ENCODE measurements at places on chromosomes 2 and 18.
A peak's percentile ranks its signal among the peaks of the same experiment; 100 is the strongest.

- H3K4me1 ChIP-seq = no peaks in the 10 kb centered on the region
- no peak for DNase-seq
- no peak overlapping the region for H3K4me3 ChIP-seq
- no peaks in the 10 kb centered on the region for H3K36me3 ChIP-seq
- H3K27ac ChIP-seq = no peak overlapping the region
These were observed 57.3 kb downstream of the NEDD4L start for GRCh38 chr18:58101291-58101794.

DNA sequence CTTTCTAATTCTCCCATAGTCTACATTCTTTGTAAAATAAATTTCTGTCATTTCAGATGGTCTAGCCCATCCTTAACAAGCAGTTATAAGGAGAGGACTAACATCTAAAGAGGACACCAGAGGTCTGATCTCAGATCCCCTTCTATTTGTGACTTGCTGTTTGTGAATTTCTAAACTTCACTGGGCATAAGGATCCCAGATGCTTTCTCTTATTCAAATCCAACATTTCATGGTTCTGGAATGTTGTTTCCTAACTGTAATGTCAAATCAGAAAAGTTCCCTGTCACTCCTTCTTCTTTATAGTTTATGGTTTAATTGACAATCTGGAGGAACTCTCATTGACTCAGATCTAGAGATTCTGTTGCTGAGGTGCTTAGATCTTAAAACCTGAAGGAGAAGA lies 430.2 kb downstream of the MEIS1 start:
- H3K27ac ChIP-seq = no peak overlapping the region
- no peaks in the 10 kb centered on the region for H3K27me3 ChIP-seq
- H3K36me3 ChIP-seq = no peaks in the 10 kb centered on the region
- no peaks in the 10 kb centered on the region for H3K4me1 ChIP-seq
- no peak overlapping the region for H3K4me3 ChIP-seq

GRCh38 chr2:197311421-197312033 lies 947 bp upstream of the ANKRD44 start:
- no peak for DNase-seq
- peak overlapping the region; percentile 71 for H3K27ac ChIP-seq
- peaks cover 6% of the 10 kb centered on the region for H3K4me1 ChIP-seq
- H3K36me3 ChIP-seq = no peaks in the 10 kb centered on the region

GRCh38 chr2:39858677-39859076 lies 79.6 kb upstream of the THUMPD2 start:
- no peaks in the 10 kb centered on the region for H3K27me3 ChIP-seq
- no peak overlapping the region for H3K27ac ChIP-seq
- H3K4me1 ChIP-seq = peaks cover 5% of the 10 kb centered on the region
- H3K4me3 ChIP-seq = no peak overlapping the region
- no peak for DNase-seq
- no peaks in the 10 kb centered on the region for H3K36me3 ChIP-seq

- H3K4me1 ChIP-seq = no peaks in the 10 kb centered on the region
- H3K4me3 ChIP-seq = no peak overlapping the region
These were observed 27.2 kb downstream of the IL1R2 start for GRCh38 chr2:102018823-102019445.

GRCh38 chr2:189552334-189552990 lies 28.1 kb downstream of the SLC40A1 start:
- H3K4me1 ChIP-seq = peaks cover 12% of the 10 kb centered on the region
- peak overlapping the region; percentile 75 for H3K27ac ChIP-seq
- no peaks in the 10 kb centered on the region for H3K27me3 ChIP-seq
- DNase-seq = no peak

- peaks cover 27% of the 10 kb centered on the region for H3K36me3 ChIP-seq
- no peak for DNase-seq
- no peak overlapping the region for H3K4me3 ChIP-seq
These were observed 65.3 kb downstream of the PRKRA start for GRCh38 chr2:178385595-178386148.

DNA sequence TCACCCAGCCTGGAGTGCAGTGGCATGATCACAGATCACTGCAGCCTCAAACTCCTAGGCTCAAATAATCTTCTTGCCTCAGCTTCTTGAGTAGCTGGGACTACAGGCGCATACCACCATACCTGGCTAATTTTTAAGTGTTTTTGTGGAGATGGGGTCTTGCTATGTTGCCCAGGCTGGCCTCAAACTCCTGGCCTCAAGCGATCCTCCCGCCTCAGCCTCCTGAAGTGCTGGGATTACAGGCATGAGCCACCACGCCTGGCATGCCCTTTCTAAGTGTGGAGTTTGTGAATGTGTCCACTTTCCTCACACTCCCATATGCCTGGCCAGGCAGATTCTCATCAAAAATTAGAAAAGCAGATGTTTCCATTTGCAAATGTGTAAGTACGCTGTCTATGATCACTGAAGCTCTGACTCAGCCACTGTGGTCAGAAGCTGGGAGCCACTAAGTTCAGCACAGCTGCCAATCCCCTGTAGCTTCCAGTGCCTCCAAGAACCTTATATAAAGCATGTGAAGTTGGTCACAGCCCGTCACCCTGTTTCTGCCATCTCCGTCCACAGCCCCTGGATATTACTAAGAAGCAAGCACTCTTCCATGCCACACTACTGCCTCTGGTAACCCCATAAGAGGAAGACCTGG lies 155.4 kb downstream of the FAM210A start:
- peaks cover 5% of the 10 kb centered on the region for H3K4me1 ChIP-seq
- H3K27ac ChIP-seq = no peak overlapping the region
- H3K4me3 ChIP-seq = no peak overlapping the region
- DNase-seq = no peak
- no peaks in the 10 kb centered on the region for H3K27me3 ChIP-seq
- H3K36me3 ChIP-seq = no peaks in the 10 kb centered on the region

- no peaks in the 10 kb centered on the region for H3K27me3 ChIP-seq
- peaks cover 24% of the 10 kb centered on the region for H3K4me1 ChIP-seq
- H3K36me3 ChIP-seq = no peaks in the 10 kb centered on the region
- H3K27ac ChIP-seq = peak overlapping the region; percentile 78
These were observed 36.7 kb upstream of the BMP10 start for GRCh38 chr2:68907920-68908253.

DNA sequence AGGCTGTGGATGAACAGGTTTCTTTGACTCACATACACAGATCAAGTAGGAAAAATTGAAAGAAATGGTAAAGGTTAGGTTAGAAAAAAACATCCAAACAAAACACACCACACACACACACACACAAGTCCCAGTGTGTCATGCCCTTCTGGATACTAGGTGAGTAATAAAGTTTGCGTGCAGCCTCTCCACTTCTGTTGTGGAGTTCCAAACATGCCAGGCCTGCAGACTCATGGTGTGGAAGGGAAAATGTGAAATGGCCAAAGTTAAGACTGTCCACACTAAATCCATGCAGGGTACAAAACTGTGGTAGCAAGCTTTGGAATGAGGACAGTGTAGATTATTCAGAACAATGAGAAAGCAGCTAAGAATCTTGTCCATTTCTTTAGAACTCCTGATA lies 114.6 kb downstream of the IKZF2 start:
- H3K4me3 ChIP-seq = no peak overlapping the region
- no peak for DNase-seq

- DNase-seq = no peak
- peak overlapping the region; percentile 70 for H3K27ac ChIP-seq
- peak overlapping the region; percentile 52 for H3K4me3 ChIP-seq
- H3K36me3 ChIP-seq = no peaks in the 10 kb centered on the region
These were observed 1.5 kb upstream of the GPR148 start for GRCh38 chr2:130727286-130727924.

DNA sequence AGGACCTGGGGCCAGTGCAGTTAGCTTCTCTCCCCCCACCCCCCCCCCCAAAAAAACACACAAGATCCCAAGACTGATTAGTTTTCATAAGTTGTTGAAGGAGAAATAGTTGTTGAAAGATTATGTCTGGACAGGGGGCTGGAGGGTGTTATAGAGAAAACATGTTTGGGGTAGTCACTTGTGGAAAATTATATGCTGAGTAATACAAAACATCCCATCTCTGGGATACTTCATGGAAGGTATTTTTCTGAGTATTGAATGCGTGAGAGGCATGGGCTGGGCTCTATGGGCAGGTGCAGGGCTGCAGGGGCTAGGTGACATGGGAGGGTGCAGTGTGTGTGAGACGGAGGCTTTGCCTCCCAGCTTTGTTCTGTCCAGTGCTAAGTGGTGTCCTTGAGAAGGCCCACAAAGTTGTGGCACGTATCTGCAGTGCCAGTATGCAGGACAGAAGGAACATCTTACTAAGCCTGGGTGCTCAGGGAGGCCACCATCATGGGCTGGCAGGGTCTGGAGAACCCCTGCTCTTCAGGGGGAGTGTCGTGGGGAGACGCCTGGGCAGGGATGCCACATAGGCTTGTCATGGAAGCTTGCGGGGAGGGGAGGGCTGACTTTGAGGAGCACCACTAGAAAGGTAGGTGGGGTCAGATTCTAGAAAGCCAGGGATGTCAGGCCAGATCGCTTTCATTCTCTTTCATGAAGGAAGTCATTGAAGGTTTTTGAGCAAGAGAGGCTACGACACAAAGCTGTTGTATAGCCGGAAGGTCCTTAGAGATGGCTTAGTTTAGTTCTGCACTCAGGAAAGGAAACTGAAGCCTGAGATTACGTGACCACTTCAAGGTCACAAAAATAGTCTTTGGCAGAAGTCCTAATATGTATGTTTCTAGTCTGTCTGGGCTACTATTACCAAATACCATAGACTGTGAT lies 232.0 kb downstream of the LDLRAD4 start:
- H3K27me3 ChIP-seq = no peaks in the 10 kb centered on the region
- H3K4me1 ChIP-seq = peaks cover 43% of the 10 kb centered on the region
- no peaks in the 10 kb centered on the region for H3K36me3 ChIP-seq
- no peak for DNase-seq
